ENCODE measurements at places on chromosomes 13 and 19.

- no peak for DNase-seq
These were observed 48.0 kb upstream of the SLC7A9 start for GRCh38 chr19:32917616-32917996.

DNA sequence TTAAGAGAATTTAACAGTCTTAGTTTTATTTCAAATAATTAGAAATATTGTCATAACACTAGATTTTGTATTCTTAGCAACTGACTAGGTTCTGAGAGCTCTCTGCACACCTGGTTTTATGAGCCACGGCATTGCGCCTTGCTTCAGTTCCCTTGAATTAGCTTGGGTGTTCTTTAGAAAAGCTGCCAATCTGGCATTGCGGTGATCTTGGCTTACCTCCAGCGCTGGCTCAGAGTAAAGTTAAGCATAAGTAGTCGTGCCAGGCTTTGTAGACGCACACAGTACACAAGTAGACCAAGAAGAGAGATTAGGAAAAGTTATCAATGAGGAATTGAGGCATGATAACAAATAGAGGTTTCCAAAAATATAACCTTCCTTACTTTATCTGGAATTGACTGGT is 45.7 kb downstream of the TPP2 start:
- DNase-seq: no peak

GRCh38 chr19:38786572-38787265 is 2.3 kb upstream of the LGALS7B start:
- no peak for DNase-seq

DNA sequence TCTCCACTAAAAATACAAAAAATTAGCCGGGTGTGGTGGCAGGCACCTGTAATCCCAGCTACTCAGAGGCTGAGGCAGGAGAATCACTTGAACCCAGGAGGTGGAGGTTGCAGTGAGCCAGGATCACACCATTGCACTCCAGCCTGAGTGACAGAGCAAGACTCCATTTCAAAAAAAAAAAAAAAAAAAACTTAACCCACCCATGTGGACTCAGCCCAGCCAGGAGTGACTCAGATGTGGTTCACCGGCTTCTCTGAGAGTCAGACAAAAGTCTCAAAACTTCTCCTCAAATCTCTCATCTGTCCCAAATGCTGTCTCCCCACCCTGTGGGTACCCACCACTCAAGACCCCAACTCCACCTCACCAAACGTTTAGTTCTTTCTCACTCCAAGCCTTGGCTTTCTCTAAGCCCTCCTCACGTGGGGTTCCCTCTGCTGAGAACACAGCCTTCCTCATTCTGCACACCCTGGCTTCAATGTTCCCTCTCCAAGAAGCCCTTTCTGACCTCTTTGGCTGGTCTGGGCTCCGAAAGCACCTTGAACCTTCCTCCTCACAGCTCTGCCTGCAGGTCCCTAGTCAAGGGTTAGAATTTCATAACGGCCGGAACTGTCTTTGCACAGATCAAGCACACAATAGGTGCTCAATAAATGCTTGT is 11.1 kb upstream of the RAB3A start:
- no peak for DNase-seq

GRCh38 chr13:62781866-62782265 is 1366.2 kb upstream of the PCDH20 start:
- no peak for DNase-seq

- no peak for DNase-seq
These were observed 21.0 kb downstream of the LTBP4 start for GRCh38 chr19:40621966-40622772.

DNA sequence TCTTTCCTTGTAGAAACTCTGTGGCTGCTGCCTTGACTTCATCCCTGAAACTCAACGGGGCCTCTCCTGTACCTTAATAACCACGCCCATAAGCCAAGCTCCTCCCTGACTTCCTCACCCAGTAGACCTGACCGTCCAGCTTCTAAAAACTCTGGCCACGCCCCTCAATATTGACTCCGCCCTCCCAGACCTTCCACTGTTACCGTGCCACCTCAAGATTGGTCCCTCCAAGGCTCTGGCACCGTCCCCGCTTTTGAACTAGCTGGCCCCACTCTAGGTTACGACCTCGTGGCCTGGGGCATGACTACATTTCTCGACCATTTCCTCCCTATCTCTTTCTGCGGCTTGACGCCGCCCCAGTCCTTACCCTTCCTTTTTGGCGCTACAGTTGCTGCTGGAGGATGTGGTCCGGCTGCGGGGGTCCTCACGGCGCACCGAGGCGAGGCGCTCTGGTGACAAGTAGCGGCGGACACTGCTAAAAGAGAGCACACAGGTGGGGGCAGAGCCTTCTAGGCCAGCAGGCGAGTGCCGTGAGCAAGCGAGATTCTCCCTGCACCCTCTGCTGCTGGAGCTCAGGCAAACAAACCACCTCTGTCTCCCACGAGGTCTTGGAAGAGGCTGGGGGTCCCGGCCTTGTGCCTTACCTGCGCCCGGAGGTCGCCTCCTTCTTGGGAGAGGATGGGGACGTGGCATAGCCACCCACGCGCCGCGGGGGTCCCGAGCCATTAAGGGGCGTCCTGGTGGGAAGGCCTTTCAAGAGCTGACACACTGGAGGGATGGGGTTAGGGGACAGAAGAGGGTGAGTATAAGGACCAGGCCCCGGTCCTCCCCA is 2.3 kb upstream of the EML2 start:
- peak; percentile 83 for DNase-seq

DNA sequence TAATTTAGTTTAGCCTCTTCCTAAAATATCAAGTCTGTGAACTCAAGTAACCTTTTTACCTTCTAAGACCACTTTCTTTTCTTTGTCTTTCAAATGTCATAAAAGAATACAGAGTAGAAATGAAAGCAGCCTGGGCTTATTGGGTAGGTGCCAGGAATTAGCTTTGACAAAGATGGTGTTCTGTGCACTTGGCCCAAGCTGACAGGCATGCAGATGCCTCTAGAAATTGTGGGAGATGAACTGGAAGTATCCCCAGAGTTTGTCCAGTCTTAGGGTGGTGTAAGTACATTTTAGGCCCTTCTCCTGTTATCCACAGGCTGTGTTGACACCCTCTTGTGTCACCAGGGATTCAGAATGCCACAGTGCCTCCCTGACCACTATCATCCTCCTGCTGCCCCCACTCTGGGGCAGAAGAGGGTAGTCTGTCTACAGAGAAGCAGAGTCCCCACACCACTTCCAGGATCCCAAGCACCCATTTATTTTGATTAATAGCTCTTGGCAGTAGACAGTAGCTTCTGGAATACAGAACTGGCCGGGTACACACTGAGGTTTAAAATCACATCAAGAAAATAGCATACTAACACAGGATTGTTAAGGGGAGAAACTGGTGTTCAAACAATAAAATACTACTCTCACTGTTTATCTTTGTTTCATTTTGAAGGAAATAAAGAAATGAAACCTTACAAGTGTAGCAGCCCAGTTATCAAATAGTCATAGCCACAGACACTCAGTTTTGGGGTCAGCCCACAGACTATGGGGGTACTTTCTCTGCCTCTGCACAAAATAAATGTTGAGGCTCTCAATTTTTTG is 343.2 kb downstream of the KCNRG start:
- DNase-seq: no peak

- DNase-seq: no peak
These were observed 34.2 kb downstream of the ZNF787 start for GRCh38 chr19:56086671-56087430.
